ENCODE measurements at places on chromosomes 2 and 18. TPM values are rescaled to one million over a fixed set of nuclear protein-coding genes. Genes with fewer than 3 reads are reported as not detected.

- DNase-seq = no peak
These were observed 2.6 kb upstream of the RNF149 start for GRCh38 chr2:101310834-101311695.

DNA sequence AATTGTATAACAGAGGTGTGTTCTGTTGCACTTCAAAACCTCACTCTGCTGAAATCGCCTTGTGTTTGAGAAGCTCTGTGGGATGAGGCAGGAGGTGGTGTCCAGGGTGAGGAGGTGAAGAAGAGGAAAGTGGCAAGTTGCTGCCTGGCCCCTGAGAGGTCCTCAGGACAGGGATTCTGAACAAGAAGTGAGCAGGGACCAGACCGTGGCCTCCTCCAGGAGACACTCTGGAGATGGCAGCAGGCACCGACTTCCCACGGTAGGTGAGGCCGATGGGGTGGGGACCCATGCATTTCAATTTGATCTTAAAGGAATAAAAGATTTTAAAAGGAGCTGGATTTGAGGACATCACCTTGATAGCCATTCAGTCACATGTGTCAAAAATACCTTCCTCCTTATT is 37.5 kb upstream of the LAMA1 start:
- DNase-seq = no peak

- DNase-seq = peak; percentile 60
These were observed 256.3 kb upstream of the PKDCC start for GRCh38 chr2:41791523-41791922.

- peak; percentile 7 for DNase-seq
These were observed 808.9 kb downstream of the SUCLG1 start for GRCh38 chr2:83650161-83650560.

The GDF7 gene
- total RNA-seq = not detected

The ZSCAN30 gene
- total RNA-seq = 30.1 TPM

All from MCF 10A (cell line).